ENCODE measurements at places on chromosomes 2 and 18.

DNA sequence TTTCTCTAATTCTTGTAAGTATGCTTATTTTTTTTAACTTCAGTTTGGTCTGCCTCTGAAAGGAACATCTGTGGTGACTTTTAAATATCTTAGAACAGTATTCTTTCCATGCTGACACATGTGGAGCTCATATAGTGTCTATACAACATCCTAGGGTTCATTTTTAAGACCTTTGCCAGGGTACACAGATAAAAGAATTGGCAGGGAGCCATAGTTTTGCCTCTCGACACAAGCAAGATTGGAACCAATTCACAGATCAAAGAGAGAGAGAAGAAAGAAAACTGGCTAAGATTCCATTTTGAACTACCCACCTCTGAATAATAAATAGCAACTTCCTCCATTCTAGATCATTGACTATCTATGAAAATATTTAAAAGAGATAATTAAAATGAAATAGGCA is 142.7 kb upstream of the ST6GAL2 start:
- no peak overlapping the region for H3K27ac ChIP-seq
- H3K36me3 ChIP-seq: no peaks in the 10 kb centered on the region
- no peak overlapping the region for H3K4me3 ChIP-seq
- no peaks in the 10 kb centered on the region for H3K27me3 ChIP-seq
- no peak for DNase-seq
- H3K4me1 ChIP-seq: no peaks in the 10 kb centered on the region

GRCh38 chr2:113028112-113028511 is 22.9 kb downstream of the IL36A start:
- DNase-seq: no peak
- peaks cover 77% of the 10 kb centered on the region for H3K27me3 ChIP-seq
- H3K27ac ChIP-seq: no peak overlapping the region

- H3K27ac ChIP-seq: no peak overlapping the region
- H3K36me3 ChIP-seq: no peaks in the 10 kb centered on the region
- no peak for DNase-seq
- no peak overlapping the region for H3K4me3 ChIP-seq
These were observed 31.7 kb downstream of the HRH4 start for GRCh38 chr18:24491927-24492834.

GRCh38 chr2:207725873-207726578 is 14.6 kb downstream of the CCNYL1 start:
- no peak overlapping the region for H3K27ac ChIP-seq
- DNase-seq: peak; percentile 13
- H3K36me3 ChIP-seq: no peaks in the 10 kb centered on the region
- peaks cover 1% of the 10 kb centered on the region for H3K4me1 ChIP-seq
- H3K4me3 ChIP-seq: no peak overlapping the region
- H3K27me3 ChIP-seq: no peaks in the 10 kb centered on the region

DNA sequence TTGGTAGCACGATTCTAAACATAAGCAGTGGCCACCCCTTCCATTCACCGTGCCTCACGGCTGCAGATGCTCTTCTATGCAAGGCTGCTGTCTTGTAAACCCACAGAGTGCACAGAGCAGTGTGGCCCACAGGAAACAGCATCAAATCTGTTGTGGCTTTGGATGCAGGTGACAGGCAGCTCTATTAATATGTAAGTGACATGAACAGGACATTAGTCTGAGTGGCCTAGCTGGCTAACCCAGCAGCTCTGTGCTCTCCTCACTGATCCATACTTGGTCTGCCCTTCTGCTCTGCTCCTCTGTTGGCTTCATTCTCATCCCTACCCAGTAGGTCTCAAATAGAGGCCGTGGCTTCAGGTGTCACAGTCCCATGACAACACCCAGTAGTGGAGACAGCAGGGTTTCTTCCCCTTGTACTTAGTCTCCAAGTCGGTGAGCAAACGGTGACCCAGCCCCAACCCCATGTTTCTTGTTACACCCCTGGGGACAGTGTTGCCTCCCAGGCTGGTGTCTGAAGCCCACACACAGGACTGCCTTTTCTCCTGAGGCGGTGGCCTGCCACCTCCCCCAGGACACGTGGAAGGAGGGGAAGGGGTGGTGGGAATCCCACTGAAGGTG is 5.8 kb downstream of the SH3RF3 start:
- peaks cover 12% of the 10 kb centered on the region for H3K4me1 ChIP-seq
- H3K36me3 ChIP-seq: peaks cover 4% of the 10 kb centered on the region
- H3K4me3 ChIP-seq: no peak overlapping the region
- no peak for DNase-seq
- H3K27ac ChIP-seq: no peak overlapping the region

DNA sequence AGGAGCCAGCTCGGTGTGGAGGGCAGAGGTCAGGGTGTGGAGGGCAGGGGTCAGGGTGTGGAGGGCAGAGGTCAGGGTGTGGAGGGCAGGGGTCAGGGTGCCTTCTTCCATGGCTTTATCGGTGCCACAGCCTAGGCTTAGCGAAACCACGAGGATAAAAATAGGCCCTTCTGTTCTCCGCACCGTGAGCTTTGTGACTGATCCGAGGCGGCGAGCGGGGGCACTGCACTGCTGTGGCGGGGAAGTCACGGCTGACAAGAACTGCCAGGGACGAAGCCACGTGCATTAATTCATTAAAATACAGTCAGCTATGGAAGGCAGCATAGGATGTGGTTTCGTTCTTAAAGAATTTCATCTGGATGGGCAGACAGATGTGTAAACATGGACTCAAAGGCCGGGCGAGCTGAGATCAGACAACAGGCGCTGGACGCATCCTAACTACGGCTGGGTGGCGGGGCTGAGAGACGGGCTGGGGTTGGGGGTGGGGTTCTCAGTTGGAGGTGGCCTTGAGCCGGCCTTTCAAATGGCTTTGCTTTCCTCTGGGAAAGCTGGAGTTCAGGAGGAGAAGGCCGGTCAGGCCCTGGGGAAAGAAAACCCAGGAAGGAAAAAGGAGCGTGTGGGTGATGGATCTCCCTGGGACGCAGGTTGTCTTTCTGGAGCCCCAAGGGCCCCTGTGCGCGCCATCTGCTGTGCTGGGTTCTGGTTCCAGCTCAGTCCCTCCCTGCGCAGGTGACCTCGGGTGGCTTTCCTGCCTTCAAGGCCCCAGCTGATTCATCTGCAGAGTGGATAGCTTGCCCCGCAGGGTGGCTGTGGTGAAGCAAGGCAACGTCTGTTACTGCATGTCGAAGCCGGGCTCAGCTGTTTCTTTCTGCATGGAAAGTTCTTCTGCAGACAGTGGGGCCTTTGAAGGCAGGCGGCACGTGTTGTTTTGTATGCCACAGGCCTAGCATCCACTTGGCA is 958 bp upstream of the ALLC start:
- peaks cover 15% of the 10 kb centered on the region for H3K4me1 ChIP-seq
- peak; percentile 59 for DNase-seq
- H3K4me3 ChIP-seq: no peak overlapping the region

DNA sequence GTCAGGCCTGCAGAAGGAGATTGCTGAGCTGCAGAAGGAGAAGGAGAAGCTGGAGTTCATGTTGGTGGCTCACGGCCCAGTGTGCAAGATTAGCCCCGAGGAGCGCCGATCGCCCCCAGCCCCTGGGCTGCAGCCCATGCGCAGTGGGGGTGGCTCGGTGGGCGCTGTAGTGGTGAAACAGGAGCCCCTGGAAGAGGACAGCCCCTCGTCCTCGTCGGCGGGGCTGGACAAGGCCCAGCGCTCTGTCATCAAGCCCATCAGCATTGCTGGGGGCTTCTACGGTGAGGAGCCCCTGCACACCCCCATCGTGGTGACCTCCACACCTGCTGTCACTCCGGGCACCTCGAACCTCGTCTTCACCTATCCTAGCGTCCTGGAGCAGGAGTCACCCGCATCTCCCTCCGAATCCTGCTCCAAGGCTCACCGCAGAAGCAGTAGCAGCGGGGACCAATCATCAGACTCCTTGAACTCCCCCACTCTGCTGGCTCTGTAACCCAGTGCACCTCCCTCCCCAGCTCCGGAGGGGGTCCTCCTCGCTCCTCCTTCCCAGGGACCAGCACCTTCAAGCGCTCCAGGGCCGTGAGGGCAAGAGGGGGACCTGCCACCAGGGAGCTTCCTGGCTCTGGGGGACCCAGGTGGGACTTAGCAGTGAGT is 19.4 kb downstream of the FOSL2 start:
- peaks cover 59% of the 10 kb centered on the region for H3K4me1 ChIP-seq
- peaks cover 79% of the 10 kb centered on the region for H3K36me3 ChIP-seq
- no peaks in the 10 kb centered on the region for H3K27me3 ChIP-seq
- no peak overlapping the region for H3K27ac ChIP-seq
- H3K4me3 ChIP-seq: no peak overlapping the region
- no peak for DNase-seq

DNA sequence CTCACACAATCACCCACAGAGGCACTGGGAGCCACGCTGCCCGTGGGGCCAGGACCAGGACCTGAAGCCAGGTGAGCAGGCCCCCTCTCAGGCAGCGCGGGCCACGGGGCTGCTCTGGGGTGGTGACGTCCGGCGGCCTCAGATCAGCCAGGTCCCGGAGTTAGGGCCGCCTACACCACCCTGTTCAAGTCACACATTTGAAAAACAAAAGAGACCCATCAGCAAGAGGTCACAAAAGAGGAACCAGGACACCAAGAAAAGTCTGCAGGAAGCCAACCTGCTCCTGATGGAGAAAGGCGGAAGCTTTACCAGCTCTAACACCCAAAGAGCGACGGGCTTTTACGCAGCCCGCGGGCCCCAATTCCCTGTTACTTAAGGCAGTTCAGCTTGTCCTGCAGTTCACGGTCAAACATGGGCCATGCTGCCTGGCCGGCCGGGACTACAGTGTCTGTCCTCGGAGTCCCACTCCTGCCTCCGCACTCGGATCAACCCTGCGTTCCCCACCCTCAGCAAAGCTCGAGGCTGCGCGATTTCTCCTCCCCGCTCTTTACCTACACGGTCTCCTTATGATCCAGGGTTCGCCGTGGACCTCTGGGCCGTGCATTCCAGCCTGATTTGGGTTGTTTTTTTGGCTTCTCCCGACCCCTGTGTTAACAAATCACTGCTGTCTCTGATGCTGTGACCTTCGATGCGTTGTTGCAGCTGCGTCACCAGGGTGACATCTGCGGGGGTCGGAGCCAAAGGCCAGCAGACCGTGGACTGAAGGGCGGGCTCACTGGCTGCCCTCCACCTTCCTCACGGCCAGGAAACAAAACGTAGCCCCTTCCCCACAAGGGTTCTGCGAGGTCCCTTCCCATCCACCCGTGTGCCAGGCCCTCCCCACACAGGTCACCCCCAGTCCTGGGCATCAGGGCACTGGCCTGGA is 31.0 kb downstream of the SNORC start:
- no peaks in the 10 kb centered on the region for H3K27me3 ChIP-seq
- peak overlapping the region; percentile 65 for H3K27ac ChIP-seq
- DNase-seq: no peak
- peaks cover 15% of the 10 kb centered on the region for H3K4me1 ChIP-seq

- no peak overlapping the region for H3K4me3 ChIP-seq
- H3K27ac ChIP-seq: no peak overlapping the region
- no peaks in the 10 kb centered on the region for H3K27me3 ChIP-seq
These were observed 67.4 kb upstream of the HAAO start for GRCh38 chr2:42859791-42860190.

DNA sequence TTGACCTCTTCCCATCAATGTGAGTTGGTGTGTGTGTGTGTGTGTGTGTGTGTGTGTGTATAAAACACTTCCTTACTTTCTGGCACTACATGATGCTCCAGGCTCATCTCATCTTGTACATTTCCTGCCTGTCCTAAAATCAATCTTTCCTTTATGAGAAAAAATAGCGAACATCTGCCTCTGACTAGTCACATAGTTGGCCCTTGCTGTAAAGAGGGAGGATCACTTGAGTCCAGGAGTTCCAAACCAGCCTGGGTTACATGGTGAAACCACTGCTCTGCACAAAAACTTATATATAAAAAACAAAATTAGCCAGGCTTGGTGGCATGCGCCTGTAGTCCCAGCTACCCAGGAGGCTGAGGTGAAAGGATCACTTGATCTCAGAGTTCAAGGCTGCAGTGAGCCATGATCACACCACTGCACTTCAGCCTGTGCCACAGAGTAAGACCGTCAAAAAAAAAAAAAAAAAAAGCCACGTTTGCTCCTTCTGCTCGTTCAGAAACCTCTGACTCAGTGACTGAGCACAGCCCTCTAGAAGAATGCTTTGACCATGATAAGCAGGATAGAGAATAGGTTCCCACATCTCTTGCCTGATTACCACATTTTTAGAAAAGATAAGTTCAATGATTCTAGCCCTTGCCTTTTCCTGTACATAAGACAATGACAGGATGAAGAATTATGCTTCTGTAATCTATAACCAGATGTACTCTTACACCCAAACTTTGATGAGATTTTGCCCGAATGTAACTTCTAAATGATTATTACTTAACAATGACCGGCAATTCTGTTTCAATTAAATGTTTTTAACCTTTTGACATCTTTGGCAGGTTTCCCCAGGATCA is 45.2 kb upstream of the ST3GAL5 start:
- peak; percentile 92 for DNase-seq
- peaks cover 23% of the 10 kb centered on the region for H3K4me1 ChIP-seq
- no peaks in the 10 kb centered on the region for H3K27me3 ChIP-seq
- peak overlapping the region; percentile 57 for H3K27ac ChIP-seq

DNA sequence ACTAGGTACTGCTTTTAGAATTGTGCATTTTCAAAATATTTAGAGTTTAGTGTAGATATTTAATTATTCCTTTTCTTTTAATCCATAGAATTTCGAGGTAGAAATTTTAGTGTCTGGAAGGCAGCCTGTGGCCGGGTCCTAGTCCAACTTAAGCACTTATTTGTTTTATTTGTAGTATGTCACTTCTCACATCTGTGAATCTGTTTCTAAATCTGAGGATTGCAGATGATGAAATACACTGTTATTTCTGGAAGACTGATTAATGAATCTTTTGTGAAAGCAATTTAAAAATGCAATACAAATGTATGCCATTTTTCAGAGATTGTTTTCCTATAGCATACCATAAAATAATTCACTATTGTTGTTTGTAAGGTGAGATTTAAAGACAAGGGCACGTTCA is 483.9 kb upstream of the TRIB2 start:
- no peak for DNase-seq
- no peaks in the 10 kb centered on the region for H3K27me3 ChIP-seq
- H3K4me3 ChIP-seq: no peak overlapping the region
- H3K27ac ChIP-seq: no peak overlapping the region
- no peaks in the 10 kb centered on the region for H3K4me1 ChIP-seq

DNA sequence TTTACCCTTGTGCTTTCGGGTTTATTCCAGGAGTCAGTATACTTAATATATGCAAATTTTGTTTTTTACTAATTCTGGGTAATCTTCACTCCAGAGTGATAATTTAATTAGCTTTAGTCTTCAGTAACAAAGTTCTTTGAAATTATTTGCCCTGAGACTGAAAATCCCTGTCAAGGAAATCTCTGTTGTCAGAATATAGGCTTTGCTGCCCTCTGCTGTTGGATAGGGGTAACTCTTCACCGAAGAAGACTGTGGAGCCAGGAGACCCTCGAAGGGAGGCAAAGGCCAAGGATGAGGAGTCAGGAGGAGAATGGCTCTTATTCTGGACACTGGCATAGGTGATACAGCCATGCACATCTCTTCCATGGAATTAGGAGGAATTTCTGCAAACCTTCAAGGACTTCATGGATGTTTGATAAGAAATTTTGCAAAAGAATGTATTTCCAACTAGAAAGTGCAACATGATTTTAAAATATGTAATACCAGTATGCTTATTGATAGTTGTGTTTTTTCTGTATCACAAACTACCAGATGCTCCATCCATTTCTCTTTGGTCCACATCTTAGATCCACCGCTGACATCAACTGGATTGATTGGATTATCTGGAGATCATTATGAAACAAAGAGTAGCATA is 182.3 kb downstream of the RDH14 start:
- no peaks in the 10 kb centered on the region for H3K36me3 ChIP-seq
- peaks cover 2% of the 10 kb centered on the region for H3K4me1 ChIP-seq
- DNase-seq: peak; percentile 58
- H3K27me3 ChIP-seq: peaks cover 5% of the 10 kb centered on the region

Measured in mesenchymal stem cell (in vitro differentiated cells and primary cell).